ENCODE measurements at places on chromosomes 13 and 19.

GRCh38 chr13:48549658-48550057 is 16.8 kb upstream of the RCBTB2 start:
- DNase-seq, result no peak

- no peak for DNase-seq
These were observed 411.6 kb upstream of the SLITRK5 start for GRCh38 chr13:87259479-87260083.

GRCh38 chr13:70644052-70644451 is 535.8 kb upstream of the KLHL1 start:
- no peak for DNase-seq

GRCh38 chr13:30681843-30682242 is 53.5 kb upstream of the ALOX5AP start:
- no peak for DNase-seq

DNA sequence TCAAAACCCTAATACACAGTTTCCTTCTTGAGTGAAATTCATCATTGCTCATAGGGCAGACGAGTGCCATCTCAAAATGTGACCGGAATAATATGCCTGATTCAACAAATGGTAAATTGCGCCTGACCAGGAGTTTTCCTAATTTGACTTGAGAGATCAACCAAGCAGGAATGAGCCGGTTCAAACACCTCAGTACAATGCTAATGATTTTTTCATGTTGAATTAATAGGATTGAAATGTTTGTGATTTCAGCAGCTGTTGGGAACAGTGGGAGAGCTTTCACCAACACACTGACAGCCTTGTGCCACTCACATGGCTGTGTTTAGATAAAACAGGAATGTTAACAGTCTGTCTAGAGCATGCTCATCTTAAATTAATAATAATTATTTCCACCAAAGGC is 484.8 kb downstream of the PCDH9 start:
- no peak for DNase-seq

DNA sequence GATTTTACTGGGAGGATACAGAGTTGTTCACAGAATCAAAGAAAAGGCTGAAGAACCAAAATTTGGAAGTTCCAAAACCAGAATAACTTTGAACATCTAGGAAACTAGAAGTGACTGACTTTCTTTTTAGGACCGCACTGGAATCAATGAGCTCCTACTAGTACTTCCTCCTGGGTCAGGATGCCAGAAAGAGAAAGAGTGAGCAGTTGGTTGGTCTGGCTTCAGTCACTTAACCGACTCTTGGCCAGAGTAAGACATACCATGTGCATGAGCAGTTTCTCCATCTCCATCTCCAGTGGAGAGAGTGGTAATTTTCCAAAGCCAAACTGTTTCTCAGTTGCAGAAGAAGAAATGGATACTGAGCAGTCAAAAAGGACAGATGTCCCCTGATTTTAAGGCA is 27.1 kb upstream of the MTUS2 start:
- no peak for DNase-seq

GRCh38 chr19:48255376-48256303 is at the start of gene CARD8:
CARD8 (minus strand) TSS chr19:48255912; CDS start chr19:48241020, 14,892 bp downstream.
- peak; percentile 58 for DNase-seq
